Lung (tissue), 17 donors: ENCODE measurements at places on chromosomes 3 and 15. TPM values are rescaled to one million over a fixed set of nuclear protein-coding genes. Genes with fewer than 3 reads are reported as not detected.

DNA sequence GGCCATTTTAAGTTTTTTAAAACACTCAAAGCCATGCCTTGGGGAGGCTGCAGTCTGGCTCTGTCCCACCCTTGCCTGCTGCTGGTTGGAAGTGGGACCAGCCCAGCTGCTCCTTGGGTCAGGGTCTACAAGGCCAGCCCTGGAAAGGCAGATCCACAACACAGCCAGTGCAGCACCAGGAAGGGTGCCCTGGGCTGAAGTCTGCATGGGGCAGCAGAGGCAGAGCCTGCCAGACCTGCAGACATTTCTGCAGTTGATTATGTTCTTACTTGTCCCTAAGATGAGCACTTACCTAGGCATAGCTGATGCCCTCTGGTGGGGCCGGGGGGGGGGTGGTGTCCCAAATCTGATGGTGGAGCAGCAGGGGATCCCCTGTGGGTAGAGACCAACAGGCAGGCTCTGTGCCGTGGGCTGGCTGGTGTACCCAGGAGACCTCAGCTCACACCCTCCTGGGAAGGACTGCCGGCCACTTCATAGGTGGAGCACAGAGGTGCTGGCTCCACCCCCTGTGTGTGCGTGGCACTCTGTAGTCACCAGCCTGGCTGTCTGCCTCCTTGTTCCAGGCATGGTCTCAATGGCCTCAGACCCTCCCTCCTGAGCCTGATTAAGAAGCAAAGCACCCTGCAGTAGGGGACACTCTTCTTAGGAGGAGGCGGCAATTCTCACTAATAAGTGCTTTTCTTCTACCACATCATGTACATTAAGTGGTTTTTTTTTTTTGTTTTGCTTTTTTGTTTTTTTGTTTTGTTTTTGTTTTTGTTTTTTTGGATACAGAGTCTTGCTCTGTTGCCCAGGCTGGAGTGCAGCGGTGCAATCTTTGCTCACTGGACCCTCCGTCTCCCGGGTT is 97.4 kb upstream of the KLF13 start:
- no peaks in the 10 kb centered on the region for H3K4me1 ChIP-seq
- no peaks in the 10 kb centered on the region for H3K36me3 ChIP-seq
- peaks cover 2% of the 10 kb centered on the region for H3K27me3 ChIP-seq

GRCh38 chr15:78990278-78990677 is 45.4 kb upstream of the CTSH start:
- H3K4me1 ChIP-seq: peaks cover 12% of the 10 kb centered on the region
- peak overlapping the region; percentile 48 for H3K27ac ChIP-seq
- no peak for DNase-seq
- H3K4me3 ChIP-seq: no peak overlapping the region

Gene ZNF660
- 8.7 TPM for total RNA-seq

- no peak for DNase-seq
- H3K36me3 ChIP-seq: no peaks in the 10 kb centered on the region
- no peak overlapping the region for H3K4me3 ChIP-seq
- no peaks in the 10 kb centered on the region for H3K27me3 ChIP-seq
- H3K27ac ChIP-seq: no peak overlapping the region
These were observed 123.3 kb downstream of the NFKBIZ start for GRCh38 chr3:101972430-101973162.

Gene SLC22A14
- total RNA-seq: not detected

- DNase-seq: no peak
- no peak overlapping the region for H3K27ac ChIP-seq
- H3K36me3 ChIP-seq: no peaks in the 10 kb centered on the region
- peaks cover 5% of the 10 kb centered on the region for H3K27me3 ChIP-seq
- H3K4me1 ChIP-seq: peaks cover 11% of the 10 kb centered on the region
These were observed 3.3 kb upstream of the SLC38A3 start for GRCh38 chr3:50201573-50202315.

Gene SLC12A1
- total RNA-seq: 0.03 TPM

DNA sequence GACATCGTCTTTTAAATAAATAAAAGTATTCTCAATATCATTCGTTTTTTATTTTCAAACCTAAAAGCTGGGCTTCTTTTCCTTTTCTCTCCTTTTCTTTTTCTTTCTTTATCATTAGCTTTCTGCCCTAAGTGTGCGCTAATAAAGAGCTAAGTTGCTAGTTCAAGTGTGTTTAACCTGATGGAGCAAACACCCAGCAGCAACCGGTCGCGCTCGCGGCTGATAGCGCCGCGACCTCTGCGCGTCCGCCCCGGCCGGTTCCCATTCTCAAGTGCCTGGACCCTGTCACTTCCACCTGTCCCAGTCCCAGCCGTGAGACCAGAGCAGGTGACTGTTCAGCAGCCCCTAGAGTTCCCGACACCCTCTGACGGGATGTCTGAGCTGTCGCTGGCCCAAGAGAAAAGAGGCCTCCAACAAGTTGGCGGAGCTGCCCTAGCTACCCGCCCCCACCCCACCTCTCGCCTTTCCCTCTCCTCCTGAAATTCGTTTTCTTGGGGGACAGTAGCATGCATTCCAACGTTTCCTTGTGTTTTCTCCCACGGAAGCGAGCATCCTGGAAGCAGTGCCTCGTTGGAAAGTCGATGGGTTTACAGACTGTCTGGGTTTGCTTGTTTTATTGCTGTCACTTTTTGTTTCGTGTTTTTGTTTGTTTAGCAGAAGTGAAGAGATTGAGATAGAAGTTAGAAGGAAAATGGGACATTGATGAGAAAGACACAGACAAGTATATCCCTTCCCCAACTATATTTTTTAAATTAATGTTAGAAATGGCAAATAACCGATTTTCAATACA is 3.1 kb upstream of the MECOM start:
- peak; percentile 42 for DNase-seq
- H3K4me3 ChIP-seq: no peak overlapping the region
- peaks cover 33% of the 10 kb centered on the region for H3K27me3 ChIP-seq
- H3K27ac ChIP-seq: peak overlapping the region; percentile 89

DNA sequence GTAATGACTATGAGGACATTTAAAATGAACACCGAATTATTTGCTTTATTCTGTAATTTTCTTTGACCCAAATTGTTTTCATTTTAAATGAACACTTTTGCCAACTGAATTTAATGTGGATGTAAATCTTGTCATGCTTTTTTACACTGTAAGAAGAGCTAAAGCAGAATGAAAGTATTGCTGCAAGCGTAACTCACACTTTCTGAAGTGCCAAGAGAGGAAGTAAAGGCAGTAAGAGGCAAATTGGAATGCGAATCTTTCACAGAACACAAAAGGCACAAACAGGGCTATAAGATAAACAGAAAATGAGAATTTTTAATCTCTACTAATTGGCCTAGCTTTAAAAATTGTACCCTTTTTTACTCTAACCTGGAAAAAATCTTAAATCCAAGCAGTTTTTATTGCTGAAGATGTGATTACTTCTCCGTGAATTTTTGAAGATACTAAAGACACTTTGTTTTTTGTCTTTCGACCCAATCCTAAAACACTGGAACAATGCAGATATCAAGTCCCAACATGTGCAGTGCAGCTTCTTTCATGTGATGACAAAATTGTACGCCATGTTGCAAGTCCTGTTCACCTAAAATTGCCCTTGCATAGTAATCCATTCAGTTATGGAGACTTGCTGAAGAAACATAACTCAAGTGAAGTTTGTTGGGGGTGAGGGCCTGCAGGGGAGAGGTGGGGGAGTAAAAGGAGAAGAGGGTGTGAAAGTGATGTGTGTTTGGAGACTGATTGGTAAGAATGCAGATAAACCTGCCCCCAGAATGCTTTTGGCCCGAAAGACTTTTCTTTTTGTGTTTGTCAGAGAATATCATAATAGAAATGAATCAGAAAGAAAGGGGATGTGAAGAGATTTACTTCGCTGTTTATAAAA is 1.4 kb downstream of the ARID3B start:
- peaks cover 39% of the 10 kb centered on the region for H3K4me1 ChIP-seq
- H3K27me3 ChIP-seq: peaks cover 3% of the 10 kb centered on the region
- no peak for DNase-seq
- no peak overlapping the region for H3K4me3 ChIP-seq
- H3K36me3 ChIP-seq: no peaks in the 10 kb centered on the region
- H3K27ac ChIP-seq: peak overlapping the region; percentile 35

GRCh38 chr3:12710062-12710461 is 46.1 kb upstream of the RAF1 start:
- no peaks in the 10 kb centered on the region for H3K36me3 ChIP-seq
- no peaks in the 10 kb centered on the region for H3K4me1 ChIP-seq
- no peaks in the 10 kb centered on the region for H3K27me3 ChIP-seq

- no peaks in the 10 kb centered on the region for H3K27me3 ChIP-seq
- DNase-seq: no peak
- no peaks in the 10 kb centered on the region for H3K36me3 ChIP-seq
- H3K4me3 ChIP-seq: no peak overlapping the region
- no peak overlapping the region for H3K27ac ChIP-seq
- peaks cover 10% of the 10 kb centered on the region for H3K4me1 ChIP-seq
These were observed 192.0 kb downstream of the XXYLT1 start for GRCh38 chr3:195078891-195079440.

- no peaks in the 10 kb centered on the region for H3K27me3 ChIP-seq
- H3K4me1 ChIP-seq: peaks cover 27% of the 10 kb centered on the region
- H3K4me3 ChIP-seq: no peak overlapping the region
- DNase-seq: no peak
- no peak overlapping the region for H3K27ac ChIP-seq
These were observed 43.2 kb upstream of the SKOR1 start for GRCh38 chr15:67781907-67782690.

GRCh38 chr15:77475898-77476297 is 55.2 kb downstream of the HMG20A start:
- DNase-seq: no peak
- peaks cover 14% of the 10 kb centered on the region for H3K4me1 ChIP-seq
- peaks cover 34% of the 10 kb centered on the region for H3K36me3 ChIP-seq
- no peaks in the 10 kb centered on the region for H3K27me3 ChIP-seq
- H3K4me3 ChIP-seq: no peak overlapping the region
- no peak overlapping the region for H3K27ac ChIP-seq

Gene PDIA3
- 580 TPM for total RNA-seq

Gene ADCY5
- 3.2 TPM for total RNA-seq

GRCh38 chr3:38690185-38690584 is 40.7 kb upstream of the SCN5A start:
- no peaks in the 10 kb centered on the region for H3K27me3 ChIP-seq
- H3K27ac ChIP-seq: no peak overlapping the region
- no peaks in the 10 kb centered on the region for H3K36me3 ChIP-seq
- no peak for DNase-seq
- H3K4me3 ChIP-seq: no peak overlapping the region
- no peaks in the 10 kb centered on the region for H3K4me1 ChIP-seq

Gene CDCP1
- 20.7 TPM for total RNA-seq

DNA sequence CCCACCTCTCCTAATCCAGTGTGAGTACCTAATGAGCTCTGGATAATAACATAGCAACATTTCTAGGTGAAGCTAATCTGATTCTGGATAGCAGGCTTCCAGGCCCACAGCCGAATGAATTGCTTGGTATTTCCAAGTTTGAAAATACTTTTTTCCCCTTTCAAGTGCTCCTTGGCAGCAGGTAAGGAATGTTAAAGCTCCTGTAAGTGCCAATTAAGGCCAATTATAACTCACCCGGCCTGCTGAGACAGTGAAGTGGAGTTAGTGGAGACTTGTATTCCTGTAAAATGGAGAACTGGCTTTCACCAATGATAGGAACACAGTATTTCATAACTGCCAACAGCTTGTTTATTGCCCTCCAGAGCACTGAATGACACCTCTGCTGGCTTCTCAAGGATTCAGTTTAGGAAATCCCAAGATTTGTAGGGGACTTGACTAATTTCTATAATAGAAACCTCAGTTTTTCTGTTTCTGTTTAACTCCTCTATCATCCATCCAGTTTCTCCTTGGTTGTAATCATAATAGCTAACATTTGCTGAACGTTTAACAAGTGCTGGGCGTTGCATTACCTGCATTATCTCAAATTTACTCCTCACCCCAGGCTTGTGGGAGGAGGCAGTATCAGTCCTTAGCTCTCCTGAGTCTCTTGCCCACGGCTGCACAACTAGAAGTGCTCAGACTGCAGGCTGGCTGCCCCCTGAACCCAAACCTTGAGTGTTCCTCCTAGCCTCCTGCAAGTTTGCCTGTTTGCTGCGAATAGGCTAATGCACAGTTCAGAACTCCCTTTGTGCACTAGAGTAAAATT is 52.7 kb upstream of the SCAANT1 start:
- H3K4me1 ChIP-seq: peaks cover 18% of the 10 kb centered on the region
- DNase-seq: peak; percentile 43
- H3K4me3 ChIP-seq: no peak overlapping the region

DNA sequence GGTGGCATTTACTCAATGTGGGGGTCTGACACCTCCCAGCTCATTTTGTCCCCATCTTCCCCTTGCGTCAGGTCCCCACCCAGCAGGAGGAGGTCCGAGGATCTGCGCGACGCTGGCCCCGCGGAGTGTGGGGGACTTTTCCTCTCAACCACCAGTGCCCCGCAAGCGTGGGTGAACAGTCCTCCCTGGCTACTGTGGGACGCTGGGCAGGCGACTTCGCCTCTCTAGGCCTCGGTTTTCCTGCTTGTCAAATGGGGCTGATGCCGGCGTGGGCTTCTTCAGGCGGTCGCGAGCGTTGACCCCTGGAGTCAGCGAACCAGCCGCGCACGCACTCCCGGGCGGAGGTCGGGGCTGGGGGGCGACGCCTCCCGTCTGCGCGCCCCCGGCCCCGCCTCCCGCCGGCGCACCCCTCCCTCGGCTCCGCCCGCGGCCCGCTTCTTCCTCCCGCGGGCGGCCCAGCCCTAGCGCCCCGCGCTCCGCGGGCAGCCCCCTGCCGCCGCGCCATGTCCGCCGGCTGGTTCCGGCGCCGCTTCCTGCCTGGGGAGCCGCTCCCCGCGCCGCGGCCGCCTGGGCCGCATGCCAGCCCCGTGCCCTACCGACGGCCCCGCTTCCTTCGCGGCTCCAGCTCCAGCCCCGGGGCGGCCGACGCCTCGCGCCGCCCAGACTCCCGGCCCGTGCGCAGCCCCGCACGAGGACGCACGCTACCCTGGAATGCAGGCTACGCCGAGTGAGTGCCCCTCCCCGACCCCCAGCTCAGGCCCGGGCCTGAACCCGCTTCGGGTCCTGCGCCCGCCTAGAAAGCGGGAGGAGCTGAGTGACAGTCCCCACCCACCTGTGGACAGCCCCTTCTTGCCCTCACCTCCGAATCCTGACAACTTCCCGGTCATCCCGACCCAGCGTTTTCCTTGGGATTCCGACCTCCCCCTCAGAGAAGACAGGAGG is at the start of gene PPM1M:
TSS of gene PPM1M (plus strand) at position 438 of the 942 bp plus-strand sequence. CDS start at position 504, 66 bp downstream.
- H3K27ac ChIP-seq: peak within 1 kb of the TSS; percentile 88
- H3K4me3 ChIP-seq: peak within 1 kb of the TSS; percentile 53
- H3K36me3 ChIP-seq: peaks cover 11% of the 10 kb centered on the region
- no peaks in the 10 kb centered on the region for H3K27me3 ChIP-seq
- peaks cover 15% of the 10 kb centered on the region for H3K4me1 ChIP-seq

- no peaks in the 10 kb centered on the region for H3K27me3 ChIP-seq
- DNase-seq: no peak
- H3K27ac ChIP-seq: no peak overlapping the region
- peaks cover 2% of the 10 kb centered on the region for H3K36me3 ChIP-seq
These were observed 153.7 kb upstream of the BFSP2 start for GRCh38 chr3:133246119-133246518.

GRCh38 chr3:113006359-113007056 is 15.7 kb downstream of the GTPBP8 start:
- DNase-seq: no peak
- H3K4me3 ChIP-seq: no peak overlapping the region
- no peaks in the 10 kb centered on the region for H3K27me3 ChIP-seq
- H3K4me1 ChIP-seq: no peaks in the 10 kb centered on the region
- H3K27ac ChIP-seq: no peak overlapping the region

GRCh38 chr3:27666708-27667107 is 55.4 kb downstream of the EOMES start:
- peak; percentile 75 for DNase-seq
- H3K27me3 ChIP-seq: no peaks in the 10 kb centered on the region
- H3K27ac ChIP-seq: no peak overlapping the region

Gene RLBP1
- total RNA-seq: not detected
